NCI-H187 (cell line): ENCODE measurements at places on chromosomes 7 and 10.

DNA sequence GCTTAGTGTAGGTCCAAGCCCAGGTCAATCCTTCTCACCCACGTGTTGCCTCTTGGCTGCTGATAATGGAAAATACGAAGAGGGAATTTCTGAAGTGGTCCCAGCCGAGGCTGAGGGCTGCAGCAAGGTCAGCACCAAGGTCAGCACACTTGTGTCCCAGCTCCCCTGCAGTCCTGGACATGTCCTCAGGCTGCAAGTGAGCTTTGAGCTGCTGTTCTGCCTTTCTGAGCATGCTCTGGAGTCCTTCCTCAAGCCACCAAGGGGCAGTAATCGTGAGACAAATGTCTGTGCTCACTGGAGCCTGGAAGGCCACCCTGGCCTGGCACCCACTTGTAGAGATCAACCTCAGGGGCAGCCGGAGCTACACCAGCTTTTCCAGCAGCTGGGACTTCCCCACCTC is 28.3 kb downstream of the DRGX start:
- DNase-seq: no peak

- peak; percentile 63 for DNase-seq
Observed at GRCh38 chr7:64849250-64849923, 53.7 kb upstream of the ZNF273 start.

GRCh38 chr7:147833557-147833956 is 757.0 kb upstream of the C7orf33 start:
- no peak for DNase-seq

GRCh38 chr7:28309704-28310459 is 102.4 kb upstream of the CREB5 start:
- DNase-seq: no peak

DNA sequence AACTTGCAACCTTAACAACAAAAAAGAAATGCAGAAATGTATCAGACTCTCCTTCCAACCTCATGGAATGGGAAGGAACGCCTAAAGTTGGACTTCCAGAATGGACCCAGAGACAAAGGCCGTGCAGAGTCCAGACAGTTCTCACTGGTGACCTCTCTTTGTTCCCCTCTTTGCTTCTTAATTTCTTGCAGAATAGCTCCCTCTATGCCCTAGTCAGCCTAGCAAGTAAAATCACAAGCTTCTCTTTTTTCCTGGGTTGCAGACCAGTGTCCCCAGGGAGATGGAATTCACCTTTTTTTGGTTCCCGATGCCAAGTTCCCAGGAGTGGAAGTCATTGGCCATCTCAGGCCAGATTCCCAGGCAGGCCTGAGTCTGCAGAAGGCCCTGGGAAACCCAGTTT is 278.0 kb downstream of the CCSER2 start:
- no peak for DNase-seq

DNA sequence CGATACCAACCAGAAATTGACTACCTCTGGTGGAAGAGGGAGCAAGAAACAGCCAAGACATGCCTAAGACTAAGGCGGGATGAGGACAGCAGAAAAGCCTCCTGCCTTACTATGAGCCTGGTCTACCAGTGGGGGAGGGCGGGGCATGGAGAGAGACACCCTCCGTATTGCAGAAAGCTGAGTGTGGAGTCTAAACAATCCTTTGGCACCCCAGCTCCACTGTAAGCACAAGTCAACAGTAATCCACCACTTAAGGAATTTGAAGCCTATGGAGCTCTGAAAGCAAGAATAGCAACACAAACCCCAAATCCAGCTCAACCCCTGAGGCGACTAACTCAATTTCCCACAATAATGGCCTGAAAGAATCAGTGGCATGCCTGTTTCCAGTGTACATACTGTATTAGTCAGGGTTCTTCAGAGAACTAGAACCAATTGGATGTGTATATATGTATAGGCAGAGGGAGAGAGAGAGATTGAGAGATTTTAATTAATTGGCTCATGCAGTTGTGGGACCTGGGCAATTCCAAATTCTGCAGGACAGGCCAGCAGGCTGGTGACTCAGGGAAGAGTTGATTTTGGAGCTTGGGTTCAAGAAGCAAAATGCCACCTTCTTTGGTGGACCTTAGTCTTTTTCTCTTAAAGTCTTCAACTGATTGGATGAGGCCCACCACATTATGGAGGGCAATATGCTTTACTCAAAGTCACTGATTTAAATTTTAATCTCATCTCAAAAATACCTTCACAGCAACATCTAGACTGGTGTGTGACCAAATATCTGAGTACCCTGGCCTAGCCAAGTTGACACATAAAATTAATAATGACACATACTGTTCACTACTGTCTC is 13.5 kb downstream of the PPIF start:
- DNase-seq: no peak

DNA sequence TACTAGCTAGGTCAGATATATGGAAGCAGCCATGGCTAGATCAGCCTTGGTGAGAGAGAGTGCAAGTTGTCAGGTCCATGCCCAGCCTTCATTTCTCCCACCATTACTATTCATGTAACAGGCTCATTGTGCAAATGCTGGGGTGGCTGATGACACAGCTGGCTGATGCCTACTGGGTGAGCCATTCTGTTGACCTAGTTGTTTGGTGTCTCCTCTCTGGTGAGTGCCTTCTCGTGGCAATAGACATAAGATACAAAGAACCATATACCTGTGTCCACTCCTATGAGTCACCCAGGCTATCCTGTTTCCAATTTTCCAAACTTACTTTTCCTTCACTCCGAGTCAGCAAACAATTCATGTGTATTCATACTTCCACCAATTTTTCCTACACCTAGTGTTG is 46.0 kb downstream of the ZNF25 start:
- DNase-seq: no peak

GRCh38 chr7:1500064-1500807 is 4.0 kb downstream of the INTS1 start:
- no peak for DNase-seq

- no peak for DNase-seq
Observed at GRCh38 chr7:66564045-66564444, 64.6 kb upstream of the KCTD7 start.

DNA sequence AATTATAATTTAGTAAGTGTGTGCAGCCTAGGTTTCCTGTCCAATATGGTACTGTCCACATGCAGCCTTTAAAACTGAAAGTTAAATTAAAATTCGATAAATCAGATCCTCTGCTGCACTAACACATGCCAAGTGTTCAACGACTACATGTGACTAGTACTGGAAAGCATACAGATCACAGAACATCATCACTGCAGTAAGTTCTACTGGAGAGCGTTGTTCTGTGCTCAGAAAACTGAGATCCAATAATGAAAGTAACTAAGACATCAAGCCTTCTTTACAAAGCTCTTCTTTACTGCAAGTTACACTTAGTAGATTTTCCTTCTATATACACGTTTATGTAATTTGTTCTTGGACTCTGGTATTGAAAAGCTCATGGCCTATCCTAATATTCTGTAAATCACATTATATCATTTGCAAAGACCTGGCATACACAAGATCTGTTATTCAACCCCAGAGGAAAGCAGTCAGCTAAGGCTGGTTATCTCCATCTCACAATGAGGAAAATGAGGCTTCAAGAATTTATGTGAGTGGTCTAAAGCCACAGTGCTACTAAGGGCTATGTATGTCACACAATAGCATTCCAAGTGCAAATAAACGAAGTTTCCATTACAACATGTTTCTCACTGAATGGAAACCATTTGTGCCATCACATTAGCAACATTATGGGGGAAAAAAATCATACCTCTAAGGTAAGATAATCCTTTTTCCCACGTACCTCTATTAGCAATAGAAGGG is 77.6 kb downstream of the VPS41 start:
- DNase-seq: no peak

DNA sequence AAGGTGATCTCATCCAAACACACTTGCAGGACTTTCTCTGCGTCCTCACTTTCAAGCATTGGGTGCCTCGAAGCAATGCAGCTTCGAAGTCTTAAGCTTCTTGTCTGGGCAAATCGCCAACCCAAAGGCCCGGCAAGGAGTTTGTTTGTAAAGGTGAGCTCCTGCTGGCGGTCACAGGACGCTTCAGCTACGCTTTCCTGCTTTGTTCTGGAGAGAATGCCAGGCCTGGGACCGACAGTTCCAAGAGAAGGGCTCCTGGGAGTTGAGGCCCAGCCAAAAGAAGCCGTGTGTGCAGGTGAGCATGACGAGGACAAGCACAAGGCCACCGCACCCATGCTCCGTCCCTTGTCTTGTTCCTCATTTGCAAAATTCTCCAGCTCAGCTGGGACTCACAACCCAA is 106.6 kb upstream of the DOCK1 start:
- DNase-seq: no peak

- no peak for DNase-seq
Observed at GRCh38 chr10:12287772-12288171, 61.6 kb upstream of the CAMK1D start.

GRCh38 chr7:17056491-17057142 is 174.8 kb upstream of the AGR3 start:
- no peak for DNase-seq

DNA sequence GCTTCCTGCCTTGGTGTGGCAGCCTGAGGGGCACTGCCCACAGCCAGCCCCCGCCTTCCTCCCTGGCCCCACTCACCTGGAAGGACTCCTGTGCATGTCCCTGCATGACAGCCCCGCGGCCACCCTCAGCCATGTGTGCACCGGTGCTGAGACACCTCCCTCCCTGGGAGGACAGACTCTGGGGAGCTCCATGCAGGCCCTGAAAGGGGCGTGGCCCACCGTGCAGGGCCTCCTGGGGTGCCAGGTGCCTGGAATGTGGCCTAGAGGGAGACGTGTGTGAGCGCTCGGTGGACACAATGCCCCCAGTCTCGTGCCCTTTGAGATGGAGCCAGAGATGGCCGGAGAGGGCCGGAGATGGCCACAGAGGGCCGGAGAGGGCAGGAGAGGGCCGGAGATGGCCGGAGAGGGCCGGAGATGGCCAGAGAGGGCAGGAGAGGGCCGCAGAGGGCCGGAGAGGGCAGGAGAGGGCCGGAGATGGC is 59.1 kb upstream of the PPP2R2D start:
- DNase-seq: no peak

DNA sequence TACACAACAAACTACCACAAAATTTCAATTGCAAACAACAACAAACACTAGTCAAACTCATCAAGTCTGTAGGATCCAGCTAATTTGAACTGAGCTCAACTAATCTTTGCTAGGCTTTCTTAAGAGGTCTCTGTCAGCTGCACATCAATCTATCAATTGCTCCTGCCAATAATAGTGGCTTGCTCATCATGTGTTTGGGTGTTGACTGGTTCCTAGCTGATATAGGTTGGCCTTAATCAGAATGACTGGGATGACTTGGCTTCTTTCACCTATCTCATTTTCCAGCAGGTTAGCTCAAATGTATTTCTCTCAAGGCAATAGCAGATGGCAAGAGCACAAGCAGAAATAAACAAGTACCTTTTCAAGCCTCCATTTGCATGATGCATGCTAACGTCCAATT is 370.3 kb upstream of the NFE2L3 start:
- DNase-seq: no peak

- DNase-seq: no peak
Observed at GRCh38 chr7:88395715-88396114, 89.0 kb upstream of the STEAP4 start.

DNA sequence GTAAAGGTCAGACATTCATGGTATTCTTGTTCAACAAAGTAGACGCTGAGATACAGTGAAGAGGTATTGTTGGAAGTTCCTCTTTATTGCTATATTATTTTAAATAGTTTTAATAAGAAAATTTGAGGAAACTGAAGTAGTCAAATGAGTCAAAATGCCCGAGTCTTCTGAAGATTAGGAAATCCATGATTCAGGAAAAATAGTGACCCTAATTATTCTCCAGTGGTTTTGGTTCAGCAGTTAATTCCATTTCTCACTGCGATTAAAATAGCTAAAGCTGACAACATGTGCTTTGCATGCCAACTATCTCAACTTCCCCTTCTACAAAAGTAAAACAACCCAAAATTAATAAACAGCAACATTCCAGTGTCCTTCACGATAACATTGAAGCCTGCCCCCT is 32.7 kb upstream of the PFKP start:
- no peak for DNase-seq

DNA sequence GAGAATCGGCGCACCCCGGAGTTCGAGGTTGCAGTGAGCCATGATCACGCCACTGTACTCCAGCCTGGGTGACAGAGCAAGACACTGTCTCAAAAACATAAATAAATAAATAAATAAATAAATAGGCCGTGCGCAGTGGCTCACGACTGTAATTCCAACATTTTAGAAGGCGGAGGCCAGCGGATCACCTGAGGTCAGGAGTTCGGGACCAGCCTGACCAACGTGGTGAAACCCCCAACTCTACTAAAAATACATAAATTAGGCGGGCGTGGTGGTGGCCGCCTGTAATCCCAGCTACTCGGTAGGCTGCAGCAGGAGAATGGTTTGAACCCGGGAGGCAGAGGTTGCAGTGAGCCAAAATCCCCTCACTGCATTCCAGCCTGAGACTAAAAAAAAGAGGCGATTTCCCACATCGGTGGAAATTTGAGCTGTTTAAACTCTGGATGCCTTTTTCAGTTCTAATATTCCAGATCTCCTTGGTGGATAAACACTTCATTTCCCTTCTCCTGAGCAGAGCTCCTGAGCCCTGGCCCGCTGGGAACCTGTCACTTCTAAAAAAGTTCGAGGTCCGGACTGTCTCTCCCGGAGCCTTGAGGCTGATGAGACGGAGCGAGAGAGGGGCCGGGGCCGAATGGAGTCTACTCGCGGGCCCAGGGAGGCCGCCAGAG is 2.0 kb upstream of the NFKB2 start:
- no peak for DNase-seq

GRCh38 chr7:71696511-71696910 is 564.6 kb downstream of the GALNT17 start:
- no peak for DNase-seq

DNA sequence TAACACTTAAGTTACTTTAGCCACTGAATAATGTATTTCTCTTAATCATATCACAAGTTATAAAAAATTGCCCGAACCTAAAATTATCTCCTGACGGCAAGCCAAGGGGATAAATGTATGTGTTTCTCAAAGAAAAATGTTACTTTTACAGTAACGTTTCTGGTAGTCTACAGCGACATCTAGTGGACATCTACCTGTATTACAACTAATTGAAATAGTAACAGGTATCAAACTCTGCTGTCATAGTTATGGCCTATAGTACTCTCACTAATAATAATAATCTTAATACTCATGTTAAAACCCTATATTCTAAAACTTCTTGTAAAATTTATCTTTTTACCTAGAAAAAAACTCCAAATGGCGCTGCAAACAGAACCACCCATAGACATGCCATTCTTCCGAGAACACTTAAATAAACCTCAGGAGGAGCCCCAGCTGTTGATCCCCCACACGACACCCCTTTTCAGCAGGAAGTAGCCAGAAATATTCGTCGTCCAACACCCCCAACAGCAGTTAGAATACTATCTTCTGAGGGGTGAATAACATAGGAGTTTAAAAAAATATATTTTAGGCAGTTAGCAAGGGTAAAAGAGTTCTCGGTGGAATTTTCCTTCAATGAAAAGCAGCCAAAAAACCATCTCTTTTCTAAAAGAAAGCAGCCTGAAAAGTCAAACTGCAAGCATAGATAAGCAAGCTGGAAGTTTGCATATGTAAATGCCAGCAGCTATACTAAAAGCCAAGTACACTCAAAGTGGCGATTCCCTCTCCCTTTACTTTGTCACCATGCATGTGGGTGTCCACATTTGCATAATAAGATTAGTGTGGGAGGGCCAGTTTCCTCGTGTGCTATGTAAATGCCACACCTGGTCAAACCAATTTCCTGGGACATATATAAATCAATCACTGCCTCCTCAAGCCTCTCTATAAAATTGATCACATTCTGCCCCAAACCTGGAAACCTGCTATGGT is 40.5 kb upstream of the ZNF107 start:
- DNase-seq: no peak
